ENCODE measurements at places on chromosomes 6 and 20. TPM values are rescaled to one million over a fixed set of nuclear protein-coding genes. Genes with fewer than 3 reads are reported as not detected.

EFCAB8 gene
- 0.20 TPM for polyA plus RNA-seq

OR2H1 gene
- polyA plus RNA-seq = not detected

DXO gene
- polyA plus RNA-seq = 17.2 TPM

CST4 gene
- polyA plus RNA-seq = not detected

OARD1 gene
- polyA plus RNA-seq = 41.9 TPM

RPS21 gene
- 1,008 TPM for polyA plus RNA-seq

TTLL9 gene
- 0.37 TPM for polyA plus RNA-seq

ARMC2 gene
- 8.5 TPM for polyA plus RNA-seq

Measured in immature natural killer cell (primary cell).